Cardiac muscle cell (in vitro differentiated cells and primary cell): ENCODE measurements at places on chromosomes 6 and 20. TPM values are rescaled to one million over a fixed set of nuclear protein-coding genes. Genes with fewer than 3 reads are reported as not detected.

The ELOVL2 gene
- polyA plus RNA-seq, result 0.12 TPM in 1 of 2 replicates, not detected in the other

The CST7 gene
- polyA plus RNA-seq, result 0.20 TPM in 1 of 2 replicates, not detected in the other

The GSTA2 gene
- polyA plus RNA-seq, result 0.24 TPM in 1 of 2 replicates, not detected in the other

The EFCAB8 gene
- polyA plus RNA-seq, result 0.54 TPM in 1 of 2 replicates, not detected in the other

The CLDN20 gene
- polyA plus RNA-seq, result 0.19 and 0.44 TPM in 2 replicates

The DHX16 gene
- 27.8 and 36.2 TPM in 2 replicates for polyA plus RNA-seq

The RRAGD gene
- polyA plus RNA-seq, result 39.8 and 40.1 TPM in 2 replicates

The MAFB gene
- polyA plus RNA-seq, result 0.84 and 2.3 TPM in 2 replicates

The PTCHD4 gene
- 2.1 and 2.5 TPM in 2 replicates for polyA plus RNA-seq

The PSMB8 gene
- polyA plus RNA-seq, result 0.57 and 0.66 TPM in 2 replicates

The XKR7 gene
- 0.02 TPM in 1 of 2 replicates, not detected in the other for polyA plus RNA-seq

The ANGPT4 gene
- 0.15 TPM in 1 of 2 replicates, not detected in the other for polyA plus RNA-seq

The ADGRB3 gene
- 1.2 and 2.5 TPM in 2 replicates for polyA plus RNA-seq

The C6orf118 gene
- polyA plus RNA-seq, result not detected in 2 replicates

The HLA-DMB gene
- polyA plus RNA-seq, result not detected in 2 replicates

The AVP gene
- polyA plus RNA-seq, result not detected in 2 replicates

The WFDC5 gene
- polyA plus RNA-seq, result not detected in 2 replicates

The FAM120B gene
- 24.9 and 25.7 TPM in 2 replicates for polyA plus RNA-seq
